ENCODE measurements at places on chromosomes 6 and 20. TPM values are rescaled to one million over a fixed set of nuclear protein-coding genes. Genes with fewer than 3 reads are reported as not detected.

GRCh38 chr6:156438350-156438923 lies 338.7 kb upstream of the ARID1B start:
- H3K27me3 ChIP-seq, result no peaks in the 10 kb centered on the region
- no peak overlapping the region for H3K27ac ChIP-seq
- DNase-seq, result no peak
- no peaks in the 10 kb centered on the region for H3K36me3 ChIP-seq
- no peak overlapping the region for H3K4me3 ChIP-seq

GRCh38 chr6:50381099-50381415 lies 331.3 kb upstream of the DEFB112 start:
- H3K4me3 ChIP-seq, result no peak overlapping the region
- no peaks in the 10 kb centered on the region for H3K4me1 ChIP-seq
- H3K27me3 ChIP-seq, result no peaks in the 10 kb centered on the region
- H3K27ac ChIP-seq, result no peak overlapping the region

GRCh38 chr6:31614684-31615578 lies at the start of gene AIF1:
AIF1 (plus strand) TSS chr6:31615234; CDS start chr6:31615330, 96 bp downstream.
- no peak within 1 kb of the TSS for H3K4me3 ChIP-seq
- DNase-seq, result no peak
- H3K36me3 ChIP-seq, result no peaks in the 10 kb centered on the region
- peaks cover 3% of the 10 kb centered on the region for H3K27me3 ChIP-seq
- H3K27ac ChIP-seq, result no peak within 1 kb of the TSS

DNA sequence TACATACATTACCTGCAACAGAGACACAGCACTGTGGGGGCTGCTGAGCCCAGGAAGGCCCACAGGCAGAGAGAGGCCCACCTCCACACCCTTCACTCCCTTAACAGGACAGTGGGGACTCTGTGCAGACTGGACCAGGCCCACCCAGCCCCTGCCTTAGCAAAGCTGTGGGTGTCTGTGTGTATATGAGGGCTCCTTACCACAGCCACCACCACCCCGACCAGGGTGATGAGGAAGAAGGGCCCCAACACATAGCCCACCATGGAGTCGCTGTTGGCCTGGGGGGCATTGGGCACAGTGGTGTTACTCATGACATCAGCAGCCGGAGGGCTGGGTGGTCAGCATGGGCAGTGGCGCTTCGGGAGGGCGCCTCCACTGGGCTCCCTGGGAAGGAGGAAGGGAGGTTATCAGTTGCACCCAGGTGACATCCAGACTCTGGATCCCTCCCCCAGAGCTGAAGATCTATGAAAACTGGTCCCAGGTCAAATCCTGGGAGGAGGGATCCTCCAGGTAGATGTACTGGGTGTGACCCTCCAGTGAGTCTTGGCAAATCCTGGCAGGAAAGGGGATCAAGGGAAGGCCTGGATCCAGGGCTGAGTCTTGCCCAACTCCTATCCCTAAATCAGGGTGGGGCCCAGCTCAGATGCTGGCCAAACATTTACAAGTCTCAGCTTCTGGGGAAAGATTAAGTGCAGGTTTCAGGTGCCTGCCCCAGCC lies 1.2 kb downstream of the SMIM29 start:
- H3K4me3 ChIP-seq, result no peak overlapping the region
- peaks cover 1% of the 10 kb centered on the region for H3K36me3 ChIP-seq
- H3K4me1 ChIP-seq, result peaks cover 46% of the 10 kb centered on the region
- DNase-seq, result no peak
- no peaks in the 10 kb centered on the region for H3K27me3 ChIP-seq
- peak overlapping the region; percentile 81 for H3K27ac ChIP-seq

The ZBTB22 gene
- total RNA-seq, result 12.6 TPM

DNA sequence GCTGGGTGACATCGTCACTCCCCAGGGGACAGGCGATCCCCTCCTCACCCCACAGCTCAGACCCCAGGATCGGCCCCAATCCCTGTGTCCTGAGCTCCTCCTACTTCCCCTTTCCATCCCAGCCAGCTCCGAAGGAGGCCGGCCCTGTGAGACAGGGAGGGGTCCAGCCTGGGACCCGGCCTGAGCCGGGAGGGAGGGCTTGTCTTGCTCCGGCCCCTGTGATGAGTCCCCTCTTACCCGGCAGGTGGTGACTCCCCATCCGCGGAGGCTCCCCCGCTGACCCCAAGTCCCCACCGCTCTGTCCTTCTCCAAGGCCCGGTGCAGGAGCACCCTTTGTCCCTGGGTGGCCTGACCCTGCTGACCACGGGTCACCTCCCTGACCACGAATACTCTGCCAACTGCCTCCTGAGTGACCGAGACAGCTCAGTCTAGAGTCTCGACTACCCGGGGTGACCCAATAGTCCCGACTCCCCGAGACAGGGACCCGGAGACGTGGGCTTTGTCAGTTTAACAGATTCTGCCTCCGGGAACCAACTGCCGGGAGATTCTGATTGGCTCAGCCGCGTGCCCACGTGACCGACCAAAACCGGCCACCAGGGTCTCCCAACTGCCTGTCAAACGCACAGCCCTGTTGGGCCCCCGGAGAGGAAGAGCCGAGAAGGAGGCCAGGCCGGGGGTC lies 187.4 kb upstream of the PROKR2 start:
- peak overlapping the region; percentile 32 for H3K4me3 ChIP-seq
- peaks cover 2% of the 10 kb centered on the region for H3K4me1 ChIP-seq
- DNase-seq, result peak; percentile 27

DNA sequence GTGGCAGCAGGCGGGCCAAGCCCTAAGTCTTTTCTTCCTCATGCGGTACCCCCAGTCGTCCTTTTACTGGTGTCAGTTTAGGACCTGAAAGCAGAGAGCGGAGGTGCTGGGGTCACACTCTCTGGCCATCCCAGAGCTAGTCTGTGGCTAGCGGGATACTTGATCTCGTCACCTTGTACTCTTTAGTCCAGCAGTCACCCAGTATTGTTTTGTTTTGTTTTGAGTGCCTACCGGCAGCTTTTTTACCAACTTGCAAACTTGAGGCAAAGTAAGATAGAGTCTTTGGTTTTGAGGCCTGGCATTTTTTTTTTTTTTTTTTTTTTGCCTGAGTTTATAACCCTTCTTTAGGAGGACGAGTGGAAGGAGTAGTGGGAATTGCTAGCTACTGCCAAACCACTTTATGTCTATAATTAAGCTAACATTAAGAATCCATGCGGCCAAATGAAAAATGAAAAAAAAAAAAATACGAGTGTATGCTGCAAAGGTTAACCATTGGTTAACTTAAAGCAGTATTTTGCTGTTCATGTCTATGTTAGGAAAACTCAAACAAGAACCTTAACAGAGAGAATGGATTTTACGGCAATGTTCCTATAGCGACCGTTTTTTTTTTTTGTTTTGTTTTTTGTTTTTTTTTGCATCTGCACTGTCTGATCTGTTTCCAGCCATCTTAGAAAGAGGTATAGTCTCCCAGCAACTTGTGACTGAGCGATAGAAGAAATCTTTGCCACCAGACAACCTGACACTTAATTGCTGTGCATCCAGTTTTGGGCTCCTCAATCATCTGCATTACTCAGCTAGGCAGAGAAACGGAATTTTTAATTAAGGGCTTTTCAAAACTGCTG lies 56.9 kb downstream of the FAM217A start:
- H3K27ac ChIP-seq, result peak overlapping the region; percentile 86
- DNase-seq, result peak; percentile 35
- peak overlapping the region; percentile 91 for H3K4me3 ChIP-seq
- peaks cover 27% of the 10 kb centered on the region for H3K4me1 ChIP-seq
- no peaks in the 10 kb centered on the region for H3K27me3 ChIP-seq
- H3K36me3 ChIP-seq, result no peaks in the 10 kb centered on the region

- H3K36me3 ChIP-seq, result no peaks in the 10 kb centered on the region
- no peak overlapping the region for H3K4me3 ChIP-seq
- no peak overlapping the region for H3K27ac ChIP-seq
- no peak for DNase-seq
These were observed 489.5 kb downstream of the CDH26 start for GRCh38 chr20:60447703-60448102.

The ATP5F1E gene
- total RNA-seq, result 114 TPM

The RAET1G gene
- 1.6 TPM for total RNA-seq

The SPATS1 gene
- not detected for total RNA-seq

DNA sequence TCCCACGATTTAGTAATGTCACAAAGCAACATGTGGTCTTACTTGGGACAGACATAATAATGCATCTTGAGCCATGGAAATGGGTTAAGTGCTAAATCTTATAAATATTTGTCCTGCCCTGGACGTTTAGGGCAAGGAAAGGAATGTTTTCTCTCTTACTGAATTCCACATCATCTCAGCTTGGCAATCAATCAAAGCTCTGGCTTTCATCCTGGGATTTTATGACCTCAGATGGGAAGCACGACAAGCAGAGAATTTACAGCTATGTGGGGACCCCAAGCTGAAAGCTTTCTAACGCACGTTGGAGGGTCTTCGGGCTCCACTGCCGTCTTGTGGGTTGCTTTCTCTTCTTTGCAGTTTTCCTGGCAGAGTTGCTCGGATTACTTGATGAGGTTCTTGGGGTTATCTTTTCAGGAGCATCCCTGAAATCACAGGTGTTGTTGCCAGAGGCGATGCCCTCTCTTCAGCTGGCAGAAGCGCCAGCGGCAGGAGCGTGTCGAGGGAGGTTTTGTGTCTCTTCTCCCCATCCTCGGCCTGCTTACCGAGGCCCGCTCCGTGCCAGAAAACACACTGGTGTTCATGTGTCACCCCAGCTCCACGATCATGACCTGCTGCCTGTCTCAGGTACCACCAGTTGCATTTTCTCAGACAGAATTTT lies 73.4 kb upstream of the FRMD1 start:
- H3K4me1 ChIP-seq, result no peaks in the 10 kb centered on the region
- no peak overlapping the region for H3K4me3 ChIP-seq
- no peak for DNase-seq
- H3K27me3 ChIP-seq, result no peaks in the 10 kb centered on the region
- H3K36me3 ChIP-seq, result no peaks in the 10 kb centered on the region

DNA sequence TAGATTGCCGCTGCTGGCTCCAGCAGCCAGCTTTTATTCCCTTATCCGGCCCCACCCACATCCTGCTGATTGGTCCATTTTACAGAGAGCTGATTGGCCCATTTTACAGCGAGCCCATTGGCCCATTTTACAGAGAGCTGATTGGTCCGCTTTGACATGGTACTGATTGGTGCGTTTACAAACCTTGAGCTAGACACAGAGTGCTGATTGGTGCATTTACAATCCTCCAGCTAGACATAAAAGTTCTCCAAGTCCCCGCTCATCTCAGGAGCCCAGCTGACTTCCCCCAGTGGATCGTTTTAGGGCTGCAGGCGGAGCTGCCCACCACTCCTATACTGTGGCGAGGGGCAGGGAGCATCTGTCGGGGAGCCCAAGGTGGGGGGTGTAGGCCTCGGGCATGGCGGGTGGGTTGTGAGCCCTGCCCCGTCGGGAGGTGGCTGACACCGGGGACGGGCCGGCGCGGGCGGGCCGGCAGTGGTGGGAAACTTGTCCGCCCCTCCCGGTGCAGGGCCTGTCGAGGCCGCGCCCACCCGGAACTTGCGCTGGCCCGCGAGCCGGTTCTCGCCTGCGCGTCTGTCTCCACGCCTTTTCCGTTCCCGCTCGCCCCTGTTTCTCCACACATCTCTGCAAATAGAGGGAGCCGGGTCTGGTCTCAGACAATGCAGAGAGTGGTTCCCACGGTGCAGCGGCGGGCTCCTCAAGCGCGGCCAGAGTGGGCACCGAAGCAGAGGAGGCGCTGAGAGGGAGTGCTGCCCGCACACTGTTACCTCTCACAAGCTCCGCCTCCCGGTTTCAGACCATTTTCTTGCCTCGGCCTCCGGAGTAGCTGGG lies 86.1 kb upstream of the STMND1 start:
- peak; percentile 59 for DNase-seq
- peaks cover 22% of the 10 kb centered on the region for H3K4me1 ChIP-seq
- H3K27me3 ChIP-seq, result no peaks in the 10 kb centered on the region
- H3K27ac ChIP-seq, result peak overlapping the region; percentile 5

GRCh38 chr6:108560463-108561308 lies at the start of gene FOXO3:
FOXO3 (plus strand) TSS chr6:108560917; CDS start chr6:108561209, 292 bp downstream.
- H3K27ac ChIP-seq, result peak within 1 kb of the TSS; percentile 83
- peaks cover 43% of the 10 kb centered on the region for H3K4me1 ChIP-seq
- H3K4me3 ChIP-seq, result peak within 1 kb of the TSS; percentile 61
- no peaks in the 10 kb centered on the region for H3K27me3 ChIP-seq
- peak; percentile 90 for DNase-seq
- no peaks in the 10 kb centered on the region for H3K36me3 ChIP-seq

The GSTA2 gene
- not detected for total RNA-seq

DNA sequence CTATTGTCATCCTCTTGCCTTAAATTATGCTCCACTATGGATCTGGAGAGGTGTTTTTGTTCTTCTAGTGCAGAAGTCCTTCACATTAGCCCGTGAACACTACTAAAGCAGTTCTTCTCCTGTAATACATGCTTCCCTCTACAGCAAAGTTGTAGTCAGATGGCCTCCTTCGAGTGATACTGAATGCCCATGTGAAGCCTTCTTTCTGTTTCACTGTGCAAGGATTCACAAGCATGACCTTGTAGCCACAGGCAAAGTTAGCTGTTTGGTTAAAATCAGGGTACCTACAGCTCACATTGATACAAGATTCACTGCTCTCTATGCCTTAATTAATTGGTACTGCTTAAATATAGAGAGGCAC lies 47.6 kb downstream of the ARHGAP18 start:
- peaks cover 2% of the 10 kb centered on the region for H3K36me3 ChIP-seq
- DNase-seq, result no peak
- H3K27ac ChIP-seq, result no peak overlapping the region

DNA sequence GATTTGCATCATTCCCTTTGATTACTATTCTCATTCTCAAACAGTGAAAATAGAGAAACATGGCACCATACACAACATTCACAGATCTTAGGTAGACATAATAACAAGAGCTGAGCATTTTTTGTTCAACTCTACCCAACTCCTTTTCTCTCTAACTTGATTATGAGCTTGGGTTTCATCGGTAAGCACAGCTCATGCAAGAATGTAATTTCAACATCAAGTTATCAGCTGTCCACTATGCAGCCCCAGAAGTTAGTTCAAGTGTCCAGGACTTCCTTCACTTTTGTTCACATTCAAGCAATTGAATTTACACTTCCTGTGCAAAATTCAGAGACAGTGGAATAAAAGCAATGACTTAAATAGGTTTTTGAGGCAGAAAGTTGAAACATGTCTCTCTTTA lies 297.7 kb upstream of the SASH1 start:
- peak; percentile 12 for DNase-seq
- no peak overlapping the region for H3K4me3 ChIP-seq
- H3K27ac ChIP-seq, result no peak overlapping the region
- H3K4me1 ChIP-seq, result peaks cover 3% of the 10 kb centered on the region
- no peaks in the 10 kb centered on the region for H3K36me3 ChIP-seq

The KIAA0408 gene
- not detected for total RNA-seq
